ENCODE measurements at places on chromosomes 13 and 19. TPM values are rescaled to one million over a fixed set of nuclear protein-coding genes. Genes with fewer than 3 reads are reported as not detected.

GRCh38 chr13:51618626-51619025, 34.4 kb downstream of the WDFY2 start:
- DNase-seq: no peak
- no peak overlapping the region for H3K4me3 ChIP-seq
- H3K27ac ChIP-seq: no peak overlapping the region
- H3K36me3 ChIP-seq: no peaks in the 10 kb centered on the region
- no peaks in the 10 kb centered on the region for H3K27me3 ChIP-seq
- no peaks in the 10 kb centered on the region for H3K4me1 ChIP-seq

- peaks cover 41% of the 10 kb centered on the region for H3K36me3 ChIP-seq
- H3K4me3 ChIP-seq: no peak overlapping the region
- no peaks in the 10 kb centered on the region for H3K27me3 ChIP-seq
- H3K27ac ChIP-seq: no peak overlapping the region
- peaks cover 4% of the 10 kb centered on the region for H3K4me1 ChIP-seq
- DNase-seq: no peak
Observed at GRCh38 chr19:11191934-11192333, 5.4 kb downstream of the KANK2 start.

- DNase-seq: no peak
- H3K27me3 ChIP-seq: no peaks in the 10 kb centered on the region
- no peaks in the 10 kb centered on the region for H3K4me1 ChIP-seq
- no peaks in the 10 kb centered on the region for H3K36me3 ChIP-seq
- no peak overlapping the region for H3K4me3 ChIP-seq
Observed at GRCh38 chr13:43009506-43009905, 13.9 kb upstream of the DNAJC15 start.

Gene ZNF681
- 5.1 TPM for polyA plus RNA-seq

DNA sequence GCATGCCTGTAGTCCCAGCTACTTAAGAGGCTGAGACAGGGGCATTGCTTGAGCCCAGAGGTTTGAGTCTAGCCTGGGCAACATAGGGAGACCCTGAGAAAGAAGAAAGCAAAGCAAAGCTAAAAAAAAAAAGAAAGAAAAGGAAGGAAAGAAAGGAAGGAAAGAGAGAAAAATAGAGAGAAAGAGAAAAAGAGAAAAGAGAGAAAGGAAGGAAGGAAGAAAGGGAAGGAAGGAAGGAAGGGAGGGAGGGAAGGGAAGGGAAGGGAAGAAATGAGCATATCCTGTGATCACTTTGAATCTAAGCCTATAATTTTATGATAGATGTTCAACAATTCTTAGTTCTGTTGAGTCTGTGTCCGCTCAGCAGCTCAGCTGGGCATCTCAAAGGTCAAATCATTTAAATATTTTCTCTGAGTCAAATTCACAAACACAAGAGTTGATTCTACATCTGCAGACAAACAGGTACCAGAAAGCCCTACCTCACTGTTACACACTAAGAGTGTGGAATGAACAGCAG, 70.4 kb downstream of the SUCLA2 start:
- no peak for DNase-seq
- no peak overlapping the region for H3K27ac ChIP-seq
- no peak overlapping the region for H3K4me3 ChIP-seq
- H3K36me3 ChIP-seq: no peaks in the 10 kb centered on the region
- H3K4me1 ChIP-seq: no peaks in the 10 kb centered on the region

All from large intestine (tissue), 12 donors.